ENCODE measurements at places on chromosomes 6 and 20.

DNA sequence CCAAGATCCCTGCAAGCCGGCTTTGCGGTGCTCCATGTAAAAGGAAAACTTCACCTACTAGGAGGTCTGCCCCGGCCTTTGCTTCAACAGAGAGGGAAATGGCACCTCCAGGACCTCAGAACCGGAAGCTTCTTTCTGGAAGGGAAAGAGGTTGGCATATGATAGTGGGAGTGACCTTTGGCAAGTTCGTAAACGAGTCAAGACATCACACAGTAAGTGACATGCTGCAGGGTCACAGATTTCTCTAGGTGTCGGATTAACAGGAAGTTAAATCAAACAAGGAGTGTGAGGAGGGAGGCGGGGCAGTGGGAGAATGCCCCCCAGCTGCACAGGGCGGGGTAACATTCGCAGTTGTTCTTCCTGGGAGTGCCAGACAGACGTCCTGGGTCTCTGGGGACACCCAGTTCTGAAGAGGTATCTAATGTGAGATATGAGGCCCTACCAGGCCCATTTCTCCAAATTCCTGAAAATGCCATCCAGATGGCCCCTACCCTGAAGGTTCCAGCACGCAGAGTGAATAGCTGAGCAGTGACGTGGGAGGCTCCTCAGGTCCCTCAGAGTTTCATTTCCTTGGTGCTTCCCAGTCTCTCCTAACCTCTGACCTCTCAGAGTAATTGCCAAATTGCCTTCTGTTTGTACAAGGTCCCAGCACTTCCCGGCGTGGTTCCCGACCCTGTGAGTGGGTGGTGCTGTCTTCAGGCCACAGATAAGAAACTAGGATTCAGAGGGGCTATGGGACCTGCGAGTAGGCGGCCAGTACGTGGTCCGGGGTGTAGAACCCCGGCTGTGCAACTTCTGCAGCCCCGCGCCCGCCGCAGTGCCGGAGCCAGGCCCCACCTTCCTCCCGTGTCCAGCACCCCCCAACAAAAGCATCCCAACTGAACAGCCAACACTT is 1.9 kb downstream of the RRBP1 start:
- DNase-seq: no peak

GRCh38 chr6:18513253-18513798 is 126.2 kb downstream of the RNF144B start:
- DNase-seq: no peak

DNA sequence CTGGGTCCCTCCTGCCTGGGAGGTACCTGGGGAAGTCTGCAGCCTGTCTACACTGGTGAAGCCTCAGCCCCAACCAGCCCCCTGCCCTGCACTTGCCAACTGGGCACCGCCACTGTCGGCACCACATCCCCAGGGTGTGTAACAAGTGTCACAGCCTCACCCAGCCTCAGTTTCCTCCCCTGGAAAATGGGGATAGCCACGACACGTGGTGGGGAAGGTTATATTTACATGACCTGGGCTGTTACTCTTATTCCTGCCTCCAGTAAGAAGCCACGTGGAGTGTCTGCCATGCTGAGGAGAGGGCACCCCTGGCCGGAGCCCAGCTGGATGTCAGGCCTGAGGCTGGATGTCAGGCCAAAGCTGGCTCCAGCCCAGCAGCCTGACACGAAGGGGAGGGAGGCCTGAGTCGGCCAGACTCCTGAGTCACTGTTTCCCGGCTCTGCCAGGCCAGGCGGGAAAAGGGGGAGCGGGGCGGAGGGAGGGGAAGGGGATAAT is 44.9 kb downstream of the SNAI1 start:
- no peak for DNase-seq

DNA sequence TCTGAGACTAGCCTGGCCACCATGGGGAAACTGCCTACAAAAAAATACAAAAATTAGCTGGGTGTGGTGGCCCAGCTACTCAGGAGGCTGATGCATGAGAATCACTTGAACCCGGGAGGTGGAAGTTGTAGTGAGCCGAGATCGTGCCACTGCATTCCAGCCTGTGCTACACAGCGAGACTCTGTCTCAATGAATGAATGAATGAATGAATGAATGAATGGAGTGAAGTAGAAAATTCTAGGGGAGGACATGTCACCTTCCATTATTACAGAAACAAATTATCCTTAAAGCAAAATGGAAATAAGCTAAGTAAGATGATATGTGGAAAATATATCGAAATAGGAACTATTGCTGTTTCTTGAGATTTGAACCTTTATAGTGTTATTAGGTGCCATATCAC is 2.9 kb upstream of the PNISR start:
- no peak for DNase-seq

DNA sequence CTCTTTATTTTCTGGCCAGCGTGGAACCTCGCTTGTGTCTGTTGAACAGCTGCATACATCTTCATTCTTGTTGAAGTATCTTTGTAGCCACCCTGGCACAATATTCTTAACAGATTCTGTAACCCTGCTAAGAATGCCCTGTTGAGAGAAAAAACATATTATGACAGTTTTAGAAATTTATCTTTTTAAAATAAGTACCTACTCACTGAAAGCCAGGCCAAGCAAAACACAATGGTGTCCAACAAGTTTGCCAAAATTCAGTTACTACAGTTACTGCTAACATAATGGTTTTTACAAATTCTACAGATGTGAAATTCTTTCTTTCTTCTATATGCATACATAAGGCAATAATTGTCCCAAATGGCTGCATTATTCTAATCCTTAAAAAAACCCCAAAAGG is 18.2 kb downstream of the NUP153 start:
- DNase-seq: no peak

- DNase-seq: no peak
These were observed 18.7 kb downstream of the SIRT5 start for GRCh38 chr6:13593103-13593502.

DNA sequence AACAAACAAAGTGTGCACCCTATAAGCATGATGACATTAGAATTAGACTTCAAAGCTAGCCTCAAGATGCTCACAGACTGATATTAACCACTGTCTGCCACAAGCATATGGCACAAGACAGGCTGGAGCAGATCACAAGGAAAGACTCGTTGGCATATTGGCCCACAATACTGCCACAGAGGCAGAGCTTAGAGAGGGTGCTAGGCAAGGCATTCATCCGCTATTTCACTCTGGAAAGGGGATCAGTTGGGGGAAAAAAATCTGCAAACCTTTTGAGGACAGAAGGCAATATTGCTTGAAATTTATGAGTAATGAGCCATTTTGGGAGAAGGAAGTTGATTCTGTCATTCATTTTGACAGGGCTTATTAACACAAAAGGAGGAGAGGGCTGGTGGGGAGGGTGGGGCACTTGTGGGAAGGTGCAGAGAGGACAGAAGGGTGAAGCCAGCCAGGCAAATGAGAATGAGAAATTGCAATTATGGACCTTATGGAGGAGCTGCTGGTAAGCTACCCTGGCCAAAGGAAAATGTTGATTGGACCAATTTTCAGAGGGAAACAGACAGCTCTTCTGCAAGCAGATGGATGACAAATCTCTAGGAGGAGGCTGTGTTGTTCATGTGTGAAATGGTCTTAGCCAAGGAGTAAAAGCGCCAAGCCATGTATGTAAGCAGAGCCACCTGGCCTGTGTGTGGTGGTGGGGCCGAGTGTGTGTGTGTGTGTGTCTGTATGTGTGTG is 187.7 kb downstream of the GMPR start:
- DNase-seq: no peak

DNA sequence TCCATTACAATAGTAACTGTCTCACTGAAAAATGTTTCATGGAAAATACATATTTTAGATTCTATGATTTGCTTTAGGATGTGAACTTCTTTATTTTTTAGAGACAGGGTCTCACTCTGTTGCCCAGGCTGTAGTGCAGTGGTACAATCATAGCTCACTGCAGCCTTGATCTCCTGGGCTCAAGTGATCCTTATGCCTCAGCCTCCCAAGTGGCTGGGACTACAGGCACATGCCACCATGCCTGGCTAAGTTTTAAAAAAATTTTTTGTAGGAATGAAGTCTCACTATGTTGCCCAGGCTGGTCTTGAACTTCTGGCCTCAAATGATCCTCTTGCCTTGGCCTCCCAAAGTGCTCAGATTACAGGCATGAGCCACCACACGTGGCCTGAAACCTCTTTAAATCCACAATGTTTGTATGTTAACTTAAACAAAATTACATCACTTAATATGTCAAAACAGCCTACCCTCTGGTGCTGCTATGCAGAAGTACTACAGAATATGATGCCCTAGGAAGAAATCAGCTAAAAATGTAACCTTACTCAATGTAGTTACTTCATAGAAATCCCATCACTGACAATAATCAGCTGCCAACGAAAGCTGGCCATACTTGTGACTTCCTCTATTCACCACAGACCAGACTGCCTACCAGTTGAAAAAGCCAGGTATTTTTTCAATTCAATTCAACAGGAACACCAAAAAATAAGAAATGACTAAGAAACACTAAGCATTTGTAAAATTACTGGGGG is 17.6 kb downstream of the EEF1A1 start:
- DNase-seq: no peak

- DNase-seq: no peak
These were observed 10.4 kb downstream of the CD40 start for GRCh38 chr20:46128310-46129151.

DNA sequence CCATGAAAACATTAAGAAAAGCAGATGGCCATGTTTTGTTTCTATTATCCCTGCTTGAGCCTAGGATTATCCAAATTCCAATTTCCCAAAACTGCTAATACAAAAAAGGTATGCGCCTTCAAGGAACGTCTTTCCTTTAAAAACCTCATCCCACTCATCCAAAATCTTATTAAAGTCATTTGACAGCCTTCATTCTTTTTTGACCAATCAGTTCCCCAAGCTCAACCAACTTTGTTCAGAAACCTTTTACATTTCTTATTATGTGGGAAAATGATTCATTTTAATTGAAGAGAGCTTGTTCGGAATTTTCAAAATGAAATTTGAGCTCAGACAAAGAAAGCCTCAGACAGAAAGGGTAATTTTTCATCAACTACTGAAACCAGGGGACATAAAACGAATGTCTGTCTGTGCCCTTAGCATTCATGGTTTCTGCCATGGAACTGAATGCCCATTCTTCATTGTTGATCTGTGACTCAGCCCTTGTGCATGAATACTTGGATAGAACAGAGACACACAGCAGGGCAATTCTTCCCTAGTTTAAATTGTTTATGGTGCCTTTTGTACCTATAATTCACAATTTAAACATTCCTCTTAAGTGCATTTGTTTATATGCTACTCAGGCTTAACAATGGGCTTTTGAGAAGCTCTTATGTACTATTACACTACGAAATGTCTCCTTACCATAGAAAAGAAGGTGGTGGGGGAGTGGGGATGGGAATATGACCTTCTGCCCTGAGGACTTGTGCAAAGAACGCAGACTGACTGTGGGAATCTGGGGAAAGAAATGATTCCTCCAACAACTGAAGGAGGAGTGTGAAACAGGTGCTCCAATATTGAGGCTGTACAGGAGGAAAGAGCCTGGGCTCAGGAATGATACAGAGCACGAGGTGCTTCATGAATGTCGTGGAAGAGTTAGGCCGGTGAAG is 49.8 kb upstream of the ERVFRD-1 start:
- no peak for DNase-seq

DNA sequence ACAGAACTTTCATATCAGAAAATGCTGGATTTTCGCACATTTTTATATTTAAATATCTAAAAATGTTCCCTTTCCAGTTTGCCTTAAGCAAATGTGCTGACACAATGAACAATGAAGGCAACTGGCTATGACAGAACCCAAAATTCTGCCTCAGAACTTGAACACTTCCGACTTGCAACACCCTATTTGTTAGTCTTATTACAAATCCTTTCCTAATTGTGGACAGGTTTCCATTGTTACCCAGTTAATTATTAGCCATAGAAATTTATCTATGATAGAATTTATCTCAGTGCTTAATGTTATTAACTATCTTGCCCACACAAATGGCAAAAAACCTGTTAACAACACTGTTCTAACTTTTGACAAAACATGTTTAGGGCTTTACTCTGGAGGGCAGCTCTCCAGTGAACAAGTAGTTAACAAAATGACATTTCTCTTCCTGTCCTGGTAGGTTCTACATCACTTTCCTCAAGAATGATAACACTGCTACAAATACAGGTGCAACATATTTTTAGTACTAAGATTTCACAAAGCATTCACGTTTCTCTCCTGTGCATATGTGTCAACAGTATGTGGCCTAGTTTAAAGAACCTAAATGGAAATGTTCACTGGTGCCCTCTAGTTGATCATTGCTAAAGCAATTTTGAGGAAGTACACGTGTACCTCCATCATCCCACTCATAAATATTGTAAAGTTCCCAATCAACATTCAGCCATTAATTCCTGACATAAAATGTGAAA is 58.4 kb downstream of the HIVEP2 start:
- no peak for DNase-seq

- no peak for DNase-seq
These were observed 85.1 kb downstream of the EYA2 start for GRCh38 chr20:46979603-46980241.

GRCh38 chr6:29925321-29925720 is 17.0 kb upstream of the HLA-A start:
- DNase-seq: no peak

GRCh38 chr6:106347219-106347618 is 13.3 kb upstream of the CRYBG1 start:
- DNase-seq: no peak

GRCh38 chr20:47970282-47970903 is 185.1 kb upstream of the SULF2 start:
- DNase-seq: no peak

DNA sequence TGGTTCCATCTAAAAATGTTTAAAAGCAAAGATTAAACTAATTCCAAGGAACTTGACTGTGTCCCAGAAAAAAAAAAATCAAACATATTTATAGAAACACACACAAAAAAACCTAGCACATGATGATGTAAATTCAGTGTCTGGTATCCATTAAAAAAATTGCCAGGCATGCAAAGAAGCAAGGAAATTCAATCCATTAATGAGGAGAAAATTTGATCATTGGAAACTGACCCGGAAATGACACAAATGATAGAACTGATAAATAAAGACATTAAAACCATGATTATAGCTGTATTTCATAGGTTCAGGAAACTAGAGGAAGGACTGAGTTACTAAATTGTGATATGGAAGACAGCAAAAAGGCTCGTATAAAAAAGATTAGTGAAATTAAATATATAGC is 34.7 kb downstream of the PDYN start:
- no peak for DNase-seq

- no peak for DNase-seq
These were observed 38.5 kb upstream of the BMP6 start for GRCh38 chr6:7687145-7688111.

GRCh38 chr6:105445481-105445880 is 42.6 kb upstream of the PREP start:
- DNase-seq: no peak

GRCh38 chr6:147808640-147809039 is 300.1 kb downstream of the SAMD5 start:
- no peak for DNase-seq

GRCh38 chr20:18719426-18719825 is 94.2 kb upstream of the SCP2D1 start:
- no peak for DNase-seq
